ENCODE measurements at places on chromosomes 4 and X.

DNA sequence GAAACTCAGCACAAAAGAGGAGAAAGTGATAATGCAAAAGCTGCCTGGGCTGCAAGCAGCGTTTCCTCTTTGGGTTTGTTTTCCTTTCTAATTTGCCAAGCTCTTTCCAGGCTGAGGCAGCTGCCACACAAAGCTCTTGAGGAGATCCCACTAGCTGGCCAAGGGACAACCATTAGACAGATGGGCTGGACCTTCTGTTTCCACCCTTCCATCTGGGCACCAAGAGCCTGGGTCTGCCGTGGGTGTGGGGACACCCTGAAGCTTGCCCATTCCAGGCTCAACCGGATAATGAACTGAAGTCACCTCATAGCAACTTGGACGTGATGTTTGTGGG lies 194.6 kb upstream of the C1QTNF7 start:
- DNase-seq = no peak

- no peak for DNase-seq
These were observed 34.0 kb upstream of the AMOT start for GRCh38 chrX:112874614-112875013.

DNA sequence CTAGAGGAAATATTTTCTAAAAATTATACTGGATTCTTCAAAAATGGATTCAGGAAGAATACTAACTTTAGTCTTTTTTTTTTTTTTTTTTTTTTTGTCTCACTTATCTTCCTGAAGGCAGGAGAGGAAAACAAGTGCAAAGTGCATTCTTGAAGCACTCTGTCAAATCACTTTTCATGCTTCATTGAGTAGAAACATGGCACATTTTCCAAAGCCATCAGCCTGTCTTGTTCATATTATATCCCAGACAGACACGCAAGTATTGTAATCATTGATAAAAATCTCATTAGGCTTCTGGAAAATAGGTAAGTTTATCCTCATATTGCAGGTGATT lies 1.2 kb downstream of the BBS12 start:
- DNase-seq = no peak

- no peak for DNase-seq
These were observed 61.6 kb downstream of the GASK1B start for GRCh38 chr4:158111241-158111640.

- no peak for DNase-seq
These were observed 23.2 kb downstream of the ADD1 start for GRCh38 chr4:2866891-2867290.

- no peak for DNase-seq
These were observed 45.5 kb downstream of the XIAP start for GRCh38 chrX:123905332-123905731.

- DNase-seq = no peak
These were observed at the start of gene ELOVL6 for GRCh38 chr4:110198435-110199416. Gene ELOVL6 (minus strand): TSS chr4:110198615. CDS start chr4:110198335, 280 bp downstream.

DNA sequence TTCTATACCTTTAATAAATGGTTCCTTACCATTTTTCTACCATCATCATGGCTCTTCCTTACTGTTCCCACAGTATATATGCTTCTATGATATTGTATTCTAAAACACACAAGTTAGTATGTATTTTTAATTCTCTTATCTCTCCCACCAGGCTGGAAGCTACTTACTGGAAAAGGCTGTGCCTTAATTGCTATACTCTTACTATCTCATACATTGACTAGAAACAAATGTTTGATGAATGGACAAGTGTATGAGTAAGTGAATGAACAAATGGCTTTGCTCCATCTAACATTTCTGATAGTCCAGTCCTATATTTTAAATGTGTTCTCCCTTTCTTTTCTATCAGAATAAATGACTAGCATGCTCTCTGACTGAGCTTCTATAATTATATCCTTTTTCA lies 320.8 kb upstream of the RASGEF1B start:
- DNase-seq = no peak

DNA sequence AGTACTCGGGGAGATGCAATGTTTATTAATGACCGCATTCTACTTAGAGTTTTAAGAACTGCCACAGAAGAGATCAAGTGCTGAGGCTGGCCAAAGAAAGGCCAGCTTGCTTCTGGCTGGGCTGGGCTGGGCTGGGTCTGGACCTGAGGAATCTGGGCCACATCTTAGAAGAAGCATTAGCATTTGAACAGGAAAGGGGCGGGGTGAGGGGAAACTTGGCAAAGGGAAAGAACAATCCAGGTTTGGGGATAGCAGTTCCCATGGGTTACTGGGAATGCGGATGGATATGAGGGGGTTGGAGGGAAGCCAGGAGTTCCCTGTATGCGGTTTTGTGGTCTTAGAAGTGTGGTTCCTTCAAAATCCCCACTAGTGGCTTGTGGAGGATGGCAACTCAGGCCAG lies 83.3 kb downstream of the CLDN34 start:
- no peak for DNase-seq
